ENCODE measurements at places on chromosomes 13 and 19.

GRCh38 chr19:17001603-17002183, 24.9 kb downstream of the CPAMD8 start:
- DNase-seq, result no peak

- DNase-seq, result no peak
Observed at GRCh38 chr19:2315818-2316353, 7.9 kb upstream of the LINGO3 start.

DNA sequence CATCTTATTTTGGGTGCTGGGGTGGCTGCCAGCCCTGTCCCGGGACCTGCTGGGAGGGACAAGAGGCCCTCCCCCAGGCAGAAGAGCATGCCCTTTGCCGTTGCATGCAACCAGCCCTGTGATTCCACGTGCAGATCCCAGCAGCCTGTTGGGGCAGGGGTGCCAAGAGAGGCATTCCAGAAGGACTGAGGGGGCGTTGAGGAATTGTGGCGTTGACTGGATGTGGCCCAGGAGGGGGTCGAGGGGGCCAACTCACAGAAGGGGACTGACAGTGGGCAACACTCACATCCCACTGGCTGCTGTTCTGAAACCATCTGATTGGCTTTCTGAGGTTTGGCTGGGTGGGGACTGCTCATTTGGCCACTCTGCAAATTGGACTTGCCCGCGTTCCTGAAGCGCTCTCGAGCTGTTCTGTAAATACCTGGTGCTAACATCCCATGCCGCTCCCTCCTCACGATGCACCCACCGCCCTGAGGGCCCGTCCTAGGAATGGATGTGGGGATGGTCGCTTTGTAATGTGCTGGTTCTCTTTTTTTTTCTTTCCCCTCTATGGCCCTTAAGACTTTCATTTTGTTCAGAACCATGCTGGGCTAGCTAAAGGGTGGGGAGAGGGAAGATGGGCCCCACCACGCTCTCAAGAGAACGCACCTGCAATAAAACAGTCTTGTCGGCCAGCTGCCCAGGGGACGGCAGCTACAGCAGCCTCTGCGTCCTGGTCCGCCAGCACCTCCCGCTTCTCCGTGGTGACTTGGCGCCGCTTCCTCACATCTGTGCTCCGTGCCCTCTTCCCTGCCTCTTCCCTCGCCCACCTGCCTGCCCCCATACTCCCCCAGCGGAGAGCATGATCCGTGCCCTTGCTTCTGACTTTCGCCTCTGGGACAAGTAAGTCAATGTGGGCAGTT, 8.6 kb downstream of the CALM3 start:
- no peak for DNase-seq

- no peak for DNase-seq
Observed at GRCh38 chr13:26872525-26873385, 112.2 kb upstream of the GPR12 start.

- no peak for DNase-seq
Observed at GRCh38 chr13:93769607-93770006, 543.0 kb downstream of the GPC6 start.

DNA sequence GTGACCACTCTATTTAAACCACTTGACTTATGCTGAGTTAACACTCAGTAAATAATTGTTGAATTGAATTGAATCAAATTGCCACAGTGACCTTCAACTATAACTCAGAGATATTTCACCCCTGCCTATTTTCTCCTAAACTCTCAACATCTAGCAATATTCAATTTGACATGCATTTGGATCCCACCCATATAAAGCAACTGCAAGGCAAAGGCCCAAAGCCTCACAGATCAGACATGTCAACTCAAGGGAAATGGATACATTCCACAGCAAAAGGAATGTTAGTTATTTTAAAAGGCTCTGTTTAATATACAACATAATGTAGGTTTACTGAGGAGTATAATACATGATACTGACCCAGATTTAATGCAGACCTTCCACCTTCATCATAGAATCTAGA, 107.4 kb downstream of the KCTD12 start:
- no peak for DNase-seq

GRCh38 chr13:99206226-99206625, 5.6 kb downstream of the UBAC2 start:
- DNase-seq, result no peak

DNA sequence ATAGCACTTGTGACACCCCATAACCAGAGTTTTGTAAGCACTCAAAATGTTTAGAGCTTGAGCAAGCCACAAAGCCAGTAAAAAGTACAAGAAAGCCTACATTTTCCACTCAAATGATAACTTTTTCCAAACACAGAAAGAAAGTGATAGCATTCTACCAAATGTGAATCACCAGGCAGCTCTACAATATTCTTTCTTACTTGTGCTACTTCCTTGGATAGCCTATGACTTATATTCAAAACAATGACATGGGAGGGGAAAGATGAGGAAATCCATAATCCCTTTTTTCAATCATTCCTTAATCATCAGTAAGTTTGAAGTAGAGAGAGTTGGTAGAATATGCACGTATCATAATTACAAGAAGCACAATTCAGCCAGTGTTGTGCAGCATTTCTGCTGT, 650.8 kb upstream of the PCDH9 start:
- DNase-seq, result no peak

DNA sequence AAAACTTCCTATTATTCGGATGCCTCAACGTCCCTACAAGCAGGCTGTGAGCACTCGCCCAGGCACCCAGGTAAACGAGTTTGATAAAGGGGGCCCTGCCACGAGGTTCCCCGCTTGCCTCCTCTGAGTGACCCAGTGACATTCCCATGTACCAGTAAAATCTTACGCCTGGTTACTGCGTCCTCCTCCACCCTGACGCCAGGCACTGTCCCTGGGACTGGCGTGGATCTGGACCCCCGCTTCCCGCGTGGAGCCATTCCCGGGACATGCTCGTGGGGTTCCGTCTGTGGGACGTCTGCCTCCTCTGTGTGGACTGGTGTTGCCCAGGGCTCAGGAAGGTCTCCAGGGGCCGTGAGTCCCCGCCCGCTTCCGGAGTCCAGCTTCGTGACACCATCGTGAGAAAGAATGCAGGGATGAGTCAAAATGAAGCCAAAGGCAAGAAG, 407 bp upstream of the ZNF550 start:
- DNase-seq, result no peak

Measured in keratinocyte (primary cell).